ENCODE measurements at places on chromosomes 6 and 20.

DNA sequence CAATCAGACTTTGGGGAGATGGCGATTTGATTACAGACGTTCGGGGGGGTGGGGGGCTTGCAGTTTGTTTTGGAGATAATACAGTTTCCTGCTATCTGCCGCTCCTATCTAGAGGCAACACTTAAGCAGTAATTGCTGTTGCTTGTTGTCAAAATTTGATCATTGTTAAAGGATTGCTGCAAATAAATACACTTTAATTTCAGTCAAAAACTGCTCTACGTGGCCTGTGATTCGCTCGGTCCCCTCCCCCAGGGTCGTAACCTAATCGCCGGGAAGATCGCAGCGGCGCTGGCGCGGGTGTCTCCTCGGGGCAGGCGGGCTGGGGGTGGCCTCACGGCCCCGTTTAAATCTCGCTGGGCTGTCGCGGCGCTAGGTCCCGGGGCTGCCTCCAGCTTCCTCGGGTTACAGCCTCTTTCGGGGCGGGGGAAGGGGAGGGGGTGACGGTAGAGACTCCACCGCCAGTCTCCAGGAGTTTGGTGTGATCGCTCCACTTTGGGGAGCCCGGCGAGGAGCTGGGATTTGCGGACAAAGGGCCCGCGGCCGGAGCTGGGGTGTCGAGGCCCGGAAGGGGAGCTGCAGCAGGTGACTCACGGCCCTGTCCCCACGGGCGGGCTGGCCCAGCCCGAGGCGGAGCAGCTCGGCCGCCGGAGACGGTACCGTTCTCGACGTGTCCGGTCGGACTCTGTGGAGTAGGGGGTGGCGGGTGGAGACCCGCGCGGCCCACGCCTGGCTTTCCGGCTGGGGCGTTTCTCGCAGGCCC lies 4.2 kb downstream of the FOXC1 start:
- DNase-seq, result no peak

GRCh38 chr6:120077489-120077888 lies 727.9 kb upstream of the MAN1A1 start:
- no peak for DNase-seq

DNA sequence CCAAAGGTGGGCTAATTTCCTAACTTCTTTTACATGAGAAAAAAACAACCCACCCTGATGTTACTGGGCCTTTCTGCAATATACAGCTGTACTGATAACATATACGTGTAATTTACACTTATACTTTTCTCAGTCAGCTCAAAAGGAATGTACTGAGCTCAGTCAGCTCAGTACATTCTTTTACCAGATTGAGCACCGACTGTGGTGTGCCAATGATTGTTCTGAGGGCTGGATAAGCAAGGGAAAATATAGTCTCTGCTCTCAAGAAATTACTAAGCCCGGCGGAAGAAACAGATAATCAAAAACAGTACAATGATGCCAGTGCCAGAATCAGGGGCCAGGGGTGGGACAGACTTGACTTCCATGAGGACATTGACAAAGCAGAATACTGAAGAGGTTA lies 10.0 kb upstream of the BLOC1S5 start:
- no peak for DNase-seq

DNA sequence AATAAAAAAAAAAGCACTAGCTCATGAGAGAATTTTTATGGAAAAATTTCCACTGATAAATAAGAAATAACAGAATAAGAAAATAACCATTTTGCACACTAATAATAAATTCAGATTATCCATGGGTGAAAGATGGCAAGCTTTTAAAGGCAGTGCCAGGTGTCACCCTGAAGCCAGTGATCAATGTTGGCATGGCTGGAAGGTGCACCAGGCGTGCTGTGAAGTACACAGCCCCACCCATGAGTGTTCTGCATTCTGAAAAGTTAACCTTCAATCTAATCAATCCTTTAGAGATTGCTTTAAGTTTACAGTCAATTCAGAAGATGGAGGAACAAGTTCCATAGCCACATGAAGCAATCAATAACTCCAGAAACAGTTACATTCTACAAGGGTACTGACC lies 284.4 kb downstream of the C6orf118 start:
- no peak for DNase-seq
